ENCODE measurements at places on chromosomes 2 and 18.

DNA sequence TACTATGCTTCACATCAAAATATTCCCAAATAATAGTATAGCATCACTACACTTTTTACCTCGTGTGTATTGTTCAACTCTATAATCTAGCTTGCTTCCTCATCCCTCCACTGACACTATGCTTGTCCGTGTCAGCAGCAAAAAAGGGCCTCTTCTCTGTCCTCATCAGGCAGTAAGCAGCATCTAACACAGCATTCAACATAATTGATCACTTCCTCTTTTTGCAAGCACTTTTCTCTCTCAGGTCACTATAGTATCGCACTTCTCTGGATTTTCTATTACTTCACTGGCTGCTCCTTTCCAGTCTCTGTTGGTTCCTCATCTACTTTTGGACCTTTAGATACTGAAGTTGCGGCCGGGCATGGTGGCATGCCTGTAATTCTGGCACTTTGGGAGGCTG lies 64.9 kb upstream of the ZSWIM2 start:
- no peak for DNase-seq

DNA sequence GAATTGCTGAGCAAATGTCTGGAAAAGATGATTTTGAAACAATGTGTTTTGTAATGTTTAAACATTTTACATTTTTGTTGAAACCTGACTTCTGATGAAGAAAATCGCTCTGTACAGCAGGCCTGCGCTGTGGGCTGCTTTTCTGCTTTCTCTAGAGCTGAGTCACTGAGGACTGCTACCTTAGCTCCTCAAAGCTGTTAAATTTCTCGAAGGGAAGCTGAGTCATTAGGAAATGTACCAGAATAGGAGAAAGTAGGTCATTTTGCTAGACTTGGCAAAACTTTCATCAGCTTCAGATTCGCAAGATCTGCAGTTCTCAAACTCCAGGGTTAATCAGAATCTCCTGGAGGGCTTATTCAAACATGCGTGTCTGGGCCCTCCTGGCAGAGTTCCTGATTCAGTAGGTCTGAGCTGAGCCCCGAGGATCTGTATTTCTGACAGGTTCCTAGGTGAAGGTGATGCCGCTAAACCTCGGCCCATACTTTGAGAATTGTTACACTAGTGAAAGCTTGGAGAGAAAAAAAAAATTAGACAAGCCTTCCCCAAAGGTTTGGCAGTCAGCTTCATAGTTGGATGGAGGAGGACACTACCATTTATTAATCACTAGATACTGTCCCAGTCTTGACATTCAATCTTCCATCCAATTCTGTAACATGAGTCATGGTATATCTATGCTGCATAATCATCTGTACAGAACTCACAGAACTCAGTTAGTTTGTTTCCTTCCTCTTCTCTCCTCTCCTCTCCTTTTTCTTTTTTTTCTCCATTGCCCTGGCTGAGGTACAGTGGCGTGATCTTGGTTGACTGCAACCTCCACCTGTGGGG lies 297.6 kb downstream of the PARD3B start:
- DNase-seq: no peak

DNA sequence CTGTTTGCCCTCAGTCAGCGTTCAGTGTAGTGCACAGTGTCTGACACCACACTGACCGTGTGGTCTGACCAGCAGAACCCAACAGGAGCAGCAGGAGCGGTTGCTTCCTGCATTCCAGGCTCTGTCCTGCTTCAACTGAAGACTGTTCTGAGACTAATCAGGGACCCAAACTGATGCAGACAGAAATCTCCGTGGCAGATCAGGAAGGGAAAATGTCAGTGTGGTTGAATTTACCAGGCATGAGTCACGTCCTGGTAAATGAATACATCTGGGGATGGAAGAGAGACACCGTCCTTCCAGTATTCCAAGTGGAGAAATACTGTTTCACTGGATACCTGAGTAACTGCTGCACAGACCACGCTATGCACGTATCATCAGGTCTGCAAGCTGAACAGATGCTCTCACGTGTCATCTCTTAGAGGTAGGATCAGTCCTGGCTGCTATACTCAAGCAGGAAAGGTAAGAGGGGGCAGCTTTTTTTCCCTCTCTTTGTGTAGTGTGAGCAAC lies 223.6 kb upstream of the EPAS1 start:
- DNase-seq: no peak

GRCh38 chr2:214203744-214204289 lies 207.0 kb upstream of the VWC2L start:
- DNase-seq: no peak

- no peak for DNase-seq
These were observed 44.0 kb downstream of the GYPC start for GRCh38 chr2:126699716-126700581.

GRCh38 chr2:8545695-8546611 lies 135.9 kb upstream of the ID2 start:
- no peak for DNase-seq

GRCh38 chr2:201114846-201115245 lies 1.1 kb upstream of the CFLAR start:
- DNase-seq: no peak

DNA sequence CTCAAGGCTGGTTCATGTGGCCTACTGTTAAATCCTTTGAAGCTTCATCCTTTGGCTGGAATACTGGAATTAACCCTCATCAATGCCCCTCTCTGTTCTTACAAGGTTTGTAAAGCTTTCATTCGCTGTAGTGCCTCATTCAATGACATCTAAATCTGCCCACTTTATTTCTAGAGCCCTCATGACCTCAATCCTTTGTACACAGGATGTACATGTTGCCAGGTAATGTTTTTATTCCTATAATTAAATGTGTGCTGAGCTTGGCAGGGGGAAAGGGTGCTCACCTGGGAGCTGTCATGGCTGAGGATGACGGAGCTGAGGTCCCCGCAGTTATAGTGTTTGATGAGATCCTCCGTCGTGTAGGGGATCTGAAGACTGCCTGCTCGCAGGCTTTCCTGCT lies 39.3 kb downstream of the TRABD2A start:
- DNase-seq: no peak

- DNase-seq: peak; percentile 81
These were observed 780 bp upstream of the BCL2 start for GRCh38 chr18:63320123-63320974.

- DNase-seq: no peak
These were observed 809.5 kb upstream of the PIK3C3 start for GRCh38 chr18:41145516-41145915.

DNA sequence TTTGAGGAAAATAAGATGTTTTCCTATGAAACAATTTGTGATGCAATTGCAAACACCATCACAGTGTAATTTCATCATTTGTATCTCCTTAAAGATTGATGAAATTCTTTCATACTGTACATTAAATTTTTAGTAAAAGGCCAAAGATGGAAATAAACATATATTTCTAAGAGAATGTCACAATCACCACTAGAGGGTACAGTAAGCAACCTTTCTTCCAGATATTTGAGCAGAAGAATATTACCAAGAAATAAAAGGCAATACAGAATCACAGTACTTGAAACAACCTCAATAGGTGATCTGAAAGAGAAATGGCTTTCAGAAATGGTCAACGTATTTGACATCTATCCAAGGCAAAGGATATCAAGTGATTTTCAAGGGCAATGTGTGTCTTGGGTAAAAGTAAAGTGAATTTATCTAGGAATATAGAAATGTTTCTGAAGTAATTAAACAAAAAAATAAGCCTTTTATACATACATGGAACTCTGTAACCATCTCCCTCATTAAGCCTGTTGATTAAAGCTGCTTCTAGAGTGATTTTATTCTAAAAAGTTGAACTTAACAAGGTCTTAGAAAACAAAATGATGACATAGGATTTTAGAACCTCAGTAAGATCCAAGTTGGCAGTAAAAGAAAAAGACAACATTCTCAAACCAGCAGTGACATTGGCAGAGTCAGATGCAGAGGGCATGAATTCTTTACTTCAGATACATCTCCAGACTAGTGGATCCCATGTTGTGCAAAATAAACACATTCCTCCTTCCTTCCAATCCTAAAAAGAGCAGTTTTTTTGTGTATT lies 90.3 kb upstream of the SESTD1 start:
- DNase-seq: no peak

GRCh38 chr2:160087854-160088745 lies 25.7 kb upstream of the PLA2R1 start:
- DNase-seq: peak; percentile 9

- DNase-seq: no peak
These were observed 57.7 kb upstream of the PXDN start for GRCh38 chr2:1802046-1802445.

GRCh38 chr2:1992280-1992679 lies 248.0 kb upstream of the PXDN start:
- DNase-seq: no peak

DNA sequence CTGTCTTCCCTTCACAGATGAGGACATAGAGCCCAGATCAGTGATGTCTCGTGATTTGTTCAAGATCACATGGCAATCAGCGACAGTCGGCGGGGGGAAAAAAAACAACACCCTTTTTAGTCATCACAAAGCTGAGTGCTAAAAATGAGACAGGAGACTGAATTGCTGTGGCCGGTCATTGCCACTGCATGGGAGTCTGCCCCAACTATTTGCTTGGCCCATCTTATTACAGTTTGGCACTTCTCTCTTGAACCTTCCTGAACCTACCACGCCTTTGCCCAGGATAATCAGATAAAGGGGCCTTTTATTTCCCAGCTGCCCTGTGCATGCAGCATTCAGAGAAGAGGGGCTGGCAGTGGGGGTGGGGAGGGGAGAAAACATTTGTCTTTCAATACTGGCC lies 42.7 kb downstream of the SETBP1 start:
- DNase-seq: no peak

- DNase-seq: no peak
These were observed 762.3 kb upstream of the ID2 start for GRCh38 chr2:7919510-7919909.

GRCh38 chr2:56313500-56313921 lies 129.7 kb downstream of the CCDC85A start:
- DNase-seq: no peak

GRCh38 chr2:10245021-10245420 lies 57.7 kb upstream of the HPCAL1 start:
- no peak for DNase-seq

GRCh38 chr2:204799791-204800190 lies 254.5 kb downstream of the PARD3B start:
- DNase-seq: no peak

- DNase-seq: peak; percentile 70
These were observed at the start of gene ZNF236 for GRCh38 chr18:76822506-76823160. Gene ZNF236, plus strand, starts transcription at chr18:76822557. Its CDS starts 51 bp downstream, at chr18:76822608.

GRCh38 chr2:42964439-42965083 lies 172.2 kb upstream of the HAAO start:
- DNase-seq: no peak

DNA sequence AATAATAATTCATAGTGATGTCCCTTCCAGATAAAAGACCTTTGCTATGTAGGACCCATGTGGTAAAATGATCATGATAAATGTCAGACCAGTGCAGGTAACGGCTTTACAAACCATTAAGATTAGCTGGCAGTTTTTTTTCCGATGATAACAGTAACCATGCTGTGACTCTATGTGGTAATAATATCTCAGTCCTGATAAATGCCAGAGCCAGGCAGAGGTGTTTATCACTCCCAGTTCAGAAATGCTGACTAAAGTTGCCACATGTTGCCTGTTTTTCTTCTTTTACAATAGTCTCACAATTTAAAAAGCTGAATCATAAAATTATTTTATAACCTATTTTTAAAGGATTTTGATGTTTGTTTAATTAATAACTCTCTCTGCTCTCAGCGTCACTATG lies 565.1 kb downstream of the ARHGAP15 start:
- no peak for DNase-seq

- DNase-seq: no peak
These were observed 68.5 kb upstream of the CHST9 start for GRCh38 chr18:27253571-27253970.

DNA sequence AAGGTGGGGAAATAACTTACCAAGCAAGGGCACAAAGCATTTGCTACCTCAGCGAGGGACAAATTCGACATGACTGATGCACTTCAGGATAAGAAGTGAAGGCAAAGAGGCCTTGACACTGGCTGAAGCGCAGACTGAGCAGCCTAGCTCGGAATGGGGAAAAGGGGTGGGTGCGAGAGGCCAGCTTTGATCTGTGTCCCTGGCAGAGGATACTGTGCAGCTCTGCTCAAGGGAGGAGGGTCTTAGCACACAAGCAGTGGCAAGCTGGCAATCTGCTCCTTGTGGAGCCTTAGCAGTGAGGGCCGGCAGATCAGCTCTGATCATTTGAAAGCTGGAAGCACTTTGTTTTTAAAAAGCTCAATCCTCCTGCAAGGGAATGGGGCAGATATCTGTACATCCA lies 222.3 kb downstream of the ZBTB7C start:
- no peak for DNase-seq

- no peak for DNase-seq
These were observed 165.2 kb downstream of the SLC8A1 start for GRCh38 chr2:40286721-40287120.

DNA sequence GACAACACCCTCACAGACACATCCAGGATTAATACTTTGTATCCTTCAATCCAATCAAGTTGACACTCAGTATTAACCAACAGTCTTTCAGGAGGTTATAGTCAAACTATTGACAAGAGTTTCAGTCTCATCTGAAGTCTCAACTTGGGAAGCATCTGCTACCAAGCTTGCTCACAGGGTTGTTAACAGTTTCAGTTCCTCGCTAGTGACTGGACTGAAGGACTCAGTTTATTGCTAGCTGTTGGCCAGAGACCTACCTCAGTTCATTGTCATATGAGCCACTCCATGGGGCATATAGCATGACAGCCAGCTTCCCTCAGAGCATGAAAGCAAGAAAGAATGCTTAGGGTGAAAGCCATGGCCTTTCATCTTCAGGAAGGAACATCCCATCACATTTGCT lies 228.6 kb downstream of the EPHA4 start:
- no peak for DNase-seq

DNA sequence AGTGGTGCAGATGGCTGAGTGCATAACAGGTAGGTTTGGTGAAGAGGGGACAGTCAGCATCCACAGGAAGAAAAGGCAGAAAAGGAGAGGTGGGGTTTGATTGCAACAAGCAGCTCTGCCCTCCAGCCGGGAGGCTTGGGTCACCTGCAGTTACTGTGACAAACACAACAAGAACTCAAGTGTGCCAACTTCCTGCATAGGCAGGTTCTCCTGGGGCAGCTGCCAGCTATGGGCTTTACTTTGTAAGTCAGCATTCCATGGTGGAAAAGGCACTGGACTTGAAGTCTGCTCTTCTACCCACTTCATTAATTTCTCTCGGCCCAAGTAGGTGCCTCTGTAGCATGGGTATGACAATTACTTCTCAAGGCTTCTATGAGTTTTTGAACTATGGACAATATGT lies 98.9 kb downstream of the MYT1L start:
- no peak for DNase-seq

DNA sequence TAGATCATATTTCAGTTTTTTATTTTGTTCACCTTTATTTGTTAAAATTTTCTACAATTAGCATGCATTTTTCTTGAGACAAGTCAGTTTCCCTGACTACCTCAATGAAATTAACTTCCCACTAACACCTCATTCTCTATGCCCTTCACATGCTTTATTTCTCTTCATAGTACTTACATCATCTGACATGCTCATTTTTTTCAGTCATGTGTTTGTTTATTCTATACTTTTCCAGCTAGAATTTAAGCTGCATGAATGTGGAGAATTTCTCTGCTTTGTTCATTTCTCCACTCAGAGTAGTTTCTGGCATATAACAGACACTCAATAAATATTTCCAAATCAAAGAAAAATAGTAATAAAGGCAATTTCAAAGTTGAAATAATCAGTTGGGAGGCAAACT lies 78.9 kb upstream of the SCN7A start:
- DNase-seq: no peak

GRCh38 chr2:113238871-113239839 lies 39.6 kb downstream of the PAX8 start:
- no peak for DNase-seq

Measured in activated naive CD8-positive, alpha-beta T cell treated with anti-CD3 and anti-CD28 coated beads, Interleukin-2, amount 50 U/mL, for 24 hours (primary cell).